NCI-H226 (cell line): ENCODE measurements at places on chromosomes 12 and 14.

DNA sequence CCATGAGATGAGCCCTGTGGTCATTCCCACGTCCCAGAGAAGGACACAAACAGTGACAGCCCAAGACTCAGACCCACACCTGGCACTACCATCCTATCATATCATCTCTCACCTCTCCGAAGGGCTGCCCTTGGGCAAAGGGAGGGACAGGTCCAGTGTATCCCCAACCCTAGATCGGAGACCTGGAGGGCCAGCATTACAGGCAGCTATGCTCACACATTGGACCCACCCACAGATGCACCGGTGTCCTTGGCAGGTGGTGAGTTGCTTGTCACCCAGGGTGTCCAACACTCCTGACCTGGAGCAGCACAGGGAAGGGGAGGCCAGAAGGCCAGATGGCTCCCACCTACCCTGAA is 117.4 kb downstream of the DICER1 start:
- no peak for DNase-seq

GRCh38 chr14:87175175-87175574 is 817.8 kb downstream of the GALC start:
- no peak for DNase-seq

DNA sequence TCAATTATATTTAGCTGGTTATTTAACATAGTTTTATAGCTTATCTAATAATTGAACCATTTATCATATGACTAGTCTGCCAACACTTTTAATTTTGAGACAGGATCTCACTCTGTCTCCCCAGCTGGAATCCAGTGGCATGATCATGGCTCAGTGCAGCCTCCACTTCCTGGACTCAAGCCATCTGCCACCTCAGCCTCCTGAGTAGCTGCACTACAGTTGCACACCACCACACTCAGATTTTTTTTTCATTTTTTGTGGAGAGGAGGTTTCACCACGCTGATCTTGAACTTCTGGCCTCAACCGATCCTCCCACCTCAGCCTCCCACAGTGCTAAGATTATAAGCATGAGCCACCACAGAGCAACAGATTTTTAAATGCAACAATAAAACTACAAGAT is 151.4 kb upstream of the MDGA2 start:
- peak; percentile 56 for DNase-seq

DNA sequence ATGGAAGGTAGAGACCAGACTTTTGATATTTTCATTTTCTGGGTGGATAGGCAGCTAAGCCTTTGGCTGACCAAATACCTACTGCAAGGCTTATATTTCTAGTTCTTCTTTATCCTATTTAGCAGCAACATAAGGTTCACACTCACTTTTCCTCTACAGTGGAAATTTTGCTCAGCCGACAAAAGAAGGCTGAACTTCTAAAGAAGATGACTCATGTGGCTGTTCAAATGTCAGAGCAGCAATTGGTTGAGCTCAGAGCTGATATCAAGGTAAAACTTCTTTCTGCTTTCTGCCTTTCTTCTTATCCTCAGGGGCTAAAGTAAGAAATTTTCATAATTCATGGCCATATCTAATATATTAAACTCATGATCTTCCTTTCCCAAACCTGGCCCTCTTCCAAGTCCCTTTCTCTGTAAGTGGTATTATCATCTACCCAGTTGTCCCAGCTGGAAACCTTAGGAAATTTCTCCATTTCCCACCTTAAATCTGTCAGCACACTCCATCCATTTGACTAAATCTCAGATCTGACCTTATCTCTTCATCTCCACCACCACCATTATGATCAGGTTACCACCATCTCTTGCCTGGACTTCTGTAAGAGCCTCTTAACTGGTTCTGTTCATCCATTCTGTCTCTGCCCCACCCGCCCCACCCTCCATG is 19.8 kb upstream of the KCNH3 start:
- peak; percentile 68 for DNase-seq

- peak; percentile 7 for DNase-seq
Observed at GRCh38 chr14:80764496-80764895, 177.0 kb downstream of the CEP128 start.

DNA sequence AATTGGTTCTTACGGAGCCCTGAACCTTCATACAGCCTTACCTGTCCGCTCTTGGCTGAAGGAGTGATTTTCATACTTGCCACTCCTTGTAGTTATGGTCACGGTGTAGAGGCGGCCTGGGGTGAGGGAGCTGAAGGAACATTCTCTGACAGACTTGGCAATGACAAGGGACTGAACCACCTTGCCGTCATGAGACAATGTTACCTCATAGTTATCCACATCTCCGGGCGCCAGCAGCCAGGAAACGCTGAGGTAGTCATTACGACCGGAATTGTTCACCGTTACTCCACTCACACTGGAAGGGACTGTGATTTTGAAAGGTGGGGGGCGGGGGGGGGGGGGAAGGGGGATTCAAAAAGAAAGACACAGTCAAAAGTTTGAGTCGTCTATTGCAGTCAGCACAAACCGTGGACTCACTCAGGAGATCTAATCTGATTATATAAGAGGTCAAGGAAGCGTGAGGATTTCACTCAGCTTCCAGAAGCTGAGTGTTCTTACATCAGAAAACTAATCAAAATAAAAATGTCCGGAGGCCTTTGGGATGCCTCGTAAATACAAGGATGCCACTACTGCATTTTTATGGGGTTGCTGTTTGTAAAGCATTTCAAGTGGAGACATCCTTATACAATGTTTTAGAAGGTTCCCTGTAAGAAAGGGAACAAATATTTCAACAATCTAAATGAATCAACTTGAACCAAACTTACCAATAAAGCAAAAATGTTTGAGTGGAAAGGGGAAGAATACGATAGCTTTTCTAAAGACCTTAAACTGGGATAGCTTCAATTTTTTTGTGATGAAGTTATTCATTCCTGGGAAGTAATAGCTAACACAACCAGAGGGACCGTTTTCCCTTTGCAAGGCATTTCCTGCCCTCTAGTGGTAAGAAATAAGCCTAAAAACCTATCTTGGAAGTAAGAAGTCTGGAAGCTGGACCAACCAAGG is 60.6 kb downstream of the PTPRB start:
- peak; percentile 67 for DNase-seq

DNA sequence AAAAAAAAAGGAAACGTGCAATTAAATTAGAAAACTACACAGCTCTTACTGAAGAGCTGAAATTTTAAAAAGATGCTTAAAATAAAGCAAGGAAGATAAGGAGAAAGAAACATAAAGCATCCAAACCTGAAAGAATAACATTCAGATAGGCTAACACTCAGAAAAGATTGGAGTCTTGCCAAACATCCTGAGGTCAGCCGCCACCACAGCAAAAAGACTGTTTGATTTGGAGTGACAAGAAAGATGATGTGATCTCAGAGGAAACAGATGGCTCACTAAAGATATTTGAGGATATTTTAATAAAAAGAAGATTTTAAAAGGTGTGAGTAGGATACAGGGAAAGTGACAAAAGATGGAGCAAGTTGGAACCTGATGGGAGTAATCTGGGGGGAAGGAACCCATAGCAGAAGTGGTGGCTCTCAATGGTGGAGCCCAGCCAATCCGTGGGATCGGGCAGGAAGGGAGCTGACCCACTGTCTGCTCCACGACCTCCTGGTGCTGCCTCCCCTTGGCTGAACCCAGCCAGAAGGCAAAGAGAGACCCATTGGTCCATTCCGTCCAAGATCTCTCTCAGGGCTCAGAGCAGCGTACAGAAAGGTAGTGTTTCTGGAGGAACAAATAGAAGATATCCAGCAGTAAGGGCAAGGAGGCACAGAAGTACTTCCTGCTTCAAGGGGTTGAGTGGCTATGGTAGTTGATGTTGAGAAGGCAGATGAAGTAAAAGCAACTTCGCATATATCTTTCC is 469.6 kb downstream of the RGS6 start:
- no peak for DNase-seq

GRCh38 chr14:103326078-103326477 is 8.0 kb upstream of the EIF5 start:
- DNase-seq = no peak

DNA sequence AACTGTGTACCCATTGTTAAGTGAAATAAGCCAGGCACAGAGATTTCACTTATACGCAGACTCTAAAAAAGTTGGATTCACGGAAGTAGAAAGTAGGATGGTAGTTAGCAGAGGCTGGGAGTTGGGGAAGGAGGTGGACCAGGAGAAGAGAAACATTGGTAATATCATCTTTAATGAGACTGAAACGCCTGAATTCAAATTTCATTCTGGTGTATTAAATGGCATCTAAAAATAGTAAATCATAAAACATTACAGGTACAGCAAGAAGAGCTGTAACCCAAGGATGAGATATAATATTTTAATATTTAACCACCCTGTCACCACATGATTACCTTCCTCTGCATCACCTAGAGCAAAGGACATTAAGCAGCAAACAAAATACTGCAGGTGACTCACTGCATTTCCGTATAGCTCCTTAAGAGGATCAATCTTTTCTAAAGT is 99.4 kb downstream of the EPS8 start:
- no peak for DNase-seq

GRCh38 chr12:79508622-79509021 is 182.1 kb downstream of the PAWR start:
- peak; percentile 22 for DNase-seq
